ENCODE measurements at places on chromosomes 5 and 9.

DNA sequence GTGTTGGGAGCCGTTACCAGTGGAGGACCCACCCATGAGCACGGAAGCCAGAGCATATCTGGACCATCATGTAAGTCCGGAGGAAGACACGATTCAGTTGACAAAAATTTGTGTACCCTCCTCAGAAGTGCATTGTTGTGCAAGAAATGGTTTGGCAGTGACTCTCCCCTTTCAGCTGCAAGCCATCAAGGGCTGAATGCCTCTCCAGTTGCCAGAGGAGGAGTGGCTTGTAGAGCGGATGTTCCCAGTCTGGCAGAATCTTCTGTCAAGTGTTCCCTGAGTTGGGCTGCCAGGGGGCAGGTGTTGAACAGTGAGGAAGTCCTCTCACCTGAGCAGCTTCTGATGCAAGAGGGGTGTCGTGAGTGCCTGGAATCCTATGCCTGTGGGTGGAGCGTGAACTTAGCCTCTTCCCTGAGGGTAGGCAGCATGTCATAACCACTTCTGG is 27.6 kb upstream of the CDKN2AIPNL start:
- no peak for DNase-seq

GRCh38 chr9:128393145-128393775 is 22.1 kb downstream of the URM1 start:
- no peak for DNase-seq

DNA sequence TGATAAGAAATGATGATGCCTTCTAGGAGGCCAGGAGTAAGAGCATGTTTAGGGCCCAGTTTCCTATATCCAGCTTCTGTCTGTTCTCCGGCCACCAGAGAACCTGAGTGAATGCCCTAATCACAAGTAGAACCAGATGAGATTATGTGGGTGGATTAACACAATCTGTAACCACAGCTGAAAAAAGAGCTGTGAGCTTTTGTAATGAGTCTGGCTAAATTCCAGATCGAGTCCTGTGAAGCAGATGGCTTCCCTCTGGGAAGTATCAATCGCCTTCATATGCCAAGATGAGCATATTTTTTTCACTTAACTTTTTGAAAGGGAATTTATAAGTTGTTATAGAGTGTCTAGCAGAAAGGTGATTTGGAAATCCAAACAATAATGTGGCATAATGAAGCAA is 99.8 kb downstream of the NNT start:
- DNase-seq, result no peak

- no peak for DNase-seq
These were observed 25.0 kb upstream of the HMCN2 start for GRCh38 chr9:130240410-130241197.

DNA sequence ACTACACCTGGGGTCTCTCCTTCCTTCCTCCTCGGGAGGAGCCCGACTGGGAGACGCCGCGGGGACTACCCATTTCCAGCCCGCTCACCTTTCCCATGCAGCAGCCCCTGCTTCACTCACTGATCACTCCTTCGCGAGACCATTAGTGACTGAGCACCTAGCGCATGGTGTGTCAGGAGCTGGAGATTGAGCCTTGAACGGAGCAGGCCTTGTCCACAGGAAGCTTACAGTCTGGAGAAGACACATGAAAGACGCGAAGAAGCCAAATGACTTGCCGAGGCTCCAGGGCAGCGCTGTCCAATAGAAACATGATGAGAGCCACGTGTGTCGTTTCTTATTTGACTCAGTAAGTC is 283 bp upstream of the CFAP90 start:
- DNase-seq, result no peak

Data from T-helper 22 cell (primary cell).